Stimulated activated CD8-positive, alpha-beta memory T cell treated with anti-CD3 and anti-CD28 coated beads, Interleukin-7, amount 100 ng/mL, for 4 hours (primary cell): ENCODE measurements at places on chromosomes 2 and 18.

- no peak for DNase-seq
Observed at GRCh38 chr2:46690825-46691224, 211.5 kb downstream of the TMEM247 start.

- no peak for DNase-seq
Observed at GRCh38 chr2:182038576-182038975, 52.9 kb downstream of the PPP1R1C start.

GRCh38 chr2:74261204-74261864, 62.9 kb downstream of the MTHFD2 start:
- DNase-seq: no peak

DNA sequence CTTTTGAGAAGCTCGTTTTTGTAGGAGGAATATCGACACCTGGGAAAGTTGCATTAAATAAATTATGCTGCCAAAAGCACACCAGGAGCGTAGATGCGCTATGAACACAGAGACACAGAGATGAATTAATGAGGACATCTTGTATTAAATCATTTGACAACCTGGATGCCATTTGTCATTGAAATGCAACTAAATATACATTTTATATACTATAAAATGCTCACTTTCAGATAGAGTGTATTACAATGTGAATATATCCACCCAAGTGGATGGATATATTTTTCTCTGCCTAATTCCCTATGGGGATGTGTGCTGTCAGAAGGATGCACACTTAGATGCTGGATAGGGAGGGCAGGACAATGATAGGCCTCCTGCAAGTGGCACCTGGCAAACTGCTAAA, 426.2 kb downstream of the RIT2 start:
- DNase-seq: no peak

- no peak for DNase-seq
Observed at GRCh38 chr2:136075476-136075875, 42.5 kb downstream of the CXCR4 start.

DNA sequence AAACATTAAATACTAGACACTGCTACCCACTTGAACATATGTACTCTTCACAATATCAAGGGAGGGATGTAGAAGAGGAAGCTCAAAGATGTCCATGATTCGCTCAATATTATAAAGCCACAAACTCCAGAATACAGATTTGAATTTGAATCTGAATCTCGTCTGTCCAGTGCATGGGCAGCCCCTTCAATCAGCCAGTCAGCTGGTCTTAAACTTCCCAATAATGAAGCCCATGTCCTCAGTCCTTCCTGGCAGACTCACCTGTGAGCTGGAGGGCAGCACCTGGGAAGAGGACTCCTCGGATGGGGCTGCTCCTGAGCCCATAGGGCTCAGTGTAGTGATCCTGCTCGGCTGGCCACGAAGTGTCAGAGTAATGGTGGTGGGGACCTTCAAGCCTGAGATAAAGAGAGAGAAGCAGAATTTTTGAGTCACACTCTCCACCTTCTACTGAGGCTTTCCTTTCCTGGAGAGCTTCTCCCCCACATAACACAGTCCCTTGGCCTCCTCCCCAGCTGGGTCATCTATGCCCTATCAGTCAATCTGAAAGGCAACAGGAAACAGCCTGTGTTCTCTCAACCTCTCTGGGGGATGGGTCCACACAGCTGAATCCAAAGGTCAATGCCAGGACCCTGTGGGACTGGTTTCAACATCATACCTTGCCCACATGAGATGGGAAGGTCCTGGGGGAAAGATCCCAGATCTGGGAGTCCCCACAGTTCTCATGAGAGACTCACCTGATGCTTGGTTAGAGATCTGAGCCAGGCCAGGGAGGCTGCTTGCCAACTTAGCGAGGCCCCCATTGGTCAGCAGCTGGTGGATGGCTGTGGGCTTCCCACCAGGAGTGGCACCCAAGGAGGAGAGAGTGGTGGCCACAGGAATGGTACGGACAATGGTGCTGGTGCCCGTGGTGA, 36.5 kb downstream of the KANSL3 start:
- DNase-seq: no peak

DNA sequence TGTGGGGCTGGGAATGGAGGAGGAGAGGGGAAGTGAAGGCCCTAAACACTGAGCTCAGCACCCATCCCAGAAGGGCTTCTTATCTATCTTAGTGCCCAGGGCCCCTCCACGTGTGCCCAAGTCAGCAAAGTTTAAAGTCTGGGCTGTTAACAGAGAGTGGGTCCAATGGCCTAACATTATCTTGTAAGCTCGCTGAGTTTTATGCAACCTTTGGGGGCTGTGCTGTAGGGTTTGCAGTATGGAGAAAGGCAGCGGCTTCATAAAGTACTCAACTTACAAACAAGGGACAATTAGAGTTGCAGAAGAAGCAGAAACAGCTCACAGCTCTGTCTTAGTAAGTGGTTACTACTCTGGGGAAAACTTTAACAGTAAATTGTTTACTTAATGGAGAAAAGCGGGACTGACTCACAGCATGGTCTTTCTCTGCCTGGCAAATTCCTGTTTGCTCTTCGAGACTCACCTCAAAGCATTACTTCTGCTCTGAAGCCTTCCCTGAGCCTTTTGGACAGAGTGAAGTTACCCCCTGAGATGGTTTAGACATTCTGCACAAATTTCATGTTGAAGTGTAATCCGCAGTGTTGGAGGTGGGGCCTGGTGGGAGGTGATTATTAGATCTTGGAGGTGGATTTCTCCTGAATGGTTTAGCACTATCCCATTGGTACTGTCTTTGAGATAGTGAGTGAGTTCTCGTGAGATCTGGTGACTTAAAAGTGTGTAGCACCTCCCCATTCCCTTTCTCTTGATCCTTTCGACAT, 9.0 kb downstream of the ENOSF1 start:
- DNase-seq: no peak
